Esophagus squamous epithelium (tissue), 5 donors: ENCODE measurements at places on chromosomes 5 and 9.

GRCh38 chr5:132662925-132663770 is 5.2 kb downstream of the IL13 start:
- DNase-seq = no peak

DNA sequence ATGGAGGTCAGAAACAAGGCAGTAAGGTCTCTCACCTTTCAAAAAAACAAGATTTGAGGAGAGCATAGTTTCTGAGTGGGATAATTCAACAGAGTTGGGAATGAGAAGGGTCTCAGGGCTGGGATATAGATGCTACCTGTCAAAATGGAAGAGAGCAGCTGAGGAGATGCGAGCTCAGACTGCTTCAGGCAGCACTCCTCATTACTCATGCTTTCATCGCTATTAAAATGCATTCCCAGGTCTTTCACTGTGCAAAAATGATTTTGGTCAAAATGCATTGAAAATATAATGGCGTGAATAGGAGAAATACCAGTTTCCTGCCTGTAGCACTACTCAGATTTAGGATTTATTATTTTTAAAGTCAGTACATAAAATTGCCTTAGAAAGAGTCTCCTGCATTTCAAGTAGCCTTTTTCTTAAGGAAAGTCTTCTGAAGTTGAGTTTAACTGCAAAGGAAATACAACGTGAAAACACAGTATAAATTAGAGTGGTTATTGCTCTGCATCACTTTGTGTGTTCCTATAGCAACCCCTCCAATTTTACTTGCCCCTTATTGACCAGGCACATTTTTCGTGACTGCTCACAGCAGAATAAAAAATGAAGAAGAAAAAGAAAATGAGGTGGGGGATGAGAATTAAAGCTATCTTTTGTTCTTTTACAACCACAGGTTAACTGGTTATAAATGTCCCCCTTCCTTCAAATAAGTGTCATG is 724.8 kb upstream of the SEMA6A start:
- DNase-seq = no peak

DNA sequence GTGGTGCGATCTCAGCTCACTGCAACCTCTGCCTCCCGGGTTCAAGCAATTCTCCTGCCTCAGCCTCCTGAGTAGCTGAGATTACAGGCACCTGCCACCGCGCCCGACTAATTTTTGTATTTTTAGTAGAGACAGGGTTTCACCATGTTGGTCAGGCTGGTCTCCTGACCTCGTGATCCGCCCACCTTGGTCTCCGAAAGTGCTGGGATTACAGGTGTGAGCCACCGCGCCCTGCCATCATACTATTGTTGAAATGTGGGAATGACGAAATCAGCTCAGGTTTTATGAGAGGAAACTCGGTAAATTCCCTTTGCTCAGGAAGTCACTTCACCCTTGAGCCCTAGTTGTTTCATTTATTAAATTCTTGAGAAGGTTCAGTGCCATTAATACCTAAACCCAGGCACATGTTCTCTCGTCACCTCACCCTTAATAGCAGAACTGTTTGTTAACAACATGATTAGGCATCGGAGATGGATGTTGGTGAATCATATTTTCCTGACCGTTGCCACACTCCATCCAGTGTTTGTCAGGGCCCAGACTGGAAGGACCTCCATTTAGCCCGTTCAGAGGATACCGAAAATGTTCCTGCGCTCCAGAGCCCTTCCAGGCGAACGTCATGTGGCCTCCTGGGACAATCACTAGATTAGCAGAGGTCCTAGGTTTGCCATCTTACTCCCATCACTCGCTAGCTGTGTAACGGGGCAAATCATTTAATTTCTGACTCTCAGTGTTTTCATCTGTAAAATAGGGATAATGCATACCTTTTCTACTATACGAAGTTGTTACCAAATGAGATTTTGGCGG is 20.0 kb upstream of the CREBRF start:
- no peak for DNase-seq

- peak; percentile 5 for DNase-seq
Observed at GRCh38 chr5:80141147-80141671, 106.1 kb downstream of the THBS4 start.

DNA sequence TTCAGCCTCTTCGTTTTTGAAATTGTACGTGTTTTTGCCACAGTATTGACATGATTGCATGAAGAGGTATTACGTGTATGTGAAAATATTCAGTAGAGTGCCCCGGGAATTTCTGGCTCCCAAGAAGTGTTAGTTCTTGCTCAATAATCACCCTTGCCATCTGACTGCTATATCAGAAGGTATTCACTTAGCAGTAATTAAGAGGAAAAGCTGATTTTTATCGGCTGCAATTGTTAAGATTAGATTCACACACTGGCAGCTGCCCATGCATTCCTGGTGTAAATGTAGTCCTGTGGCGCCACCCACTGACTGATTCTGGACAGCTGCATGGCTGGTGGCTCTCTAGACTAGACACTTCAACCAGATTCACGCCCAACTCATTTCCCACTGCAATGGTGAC is 440.1 kb upstream of the ADAMTS16 start:
- DNase-seq = no peak

- DNase-seq = no peak
Observed at GRCh38 chr9:11016081-11016480, 403.3 kb upstream of the PTPRD start.

DNA sequence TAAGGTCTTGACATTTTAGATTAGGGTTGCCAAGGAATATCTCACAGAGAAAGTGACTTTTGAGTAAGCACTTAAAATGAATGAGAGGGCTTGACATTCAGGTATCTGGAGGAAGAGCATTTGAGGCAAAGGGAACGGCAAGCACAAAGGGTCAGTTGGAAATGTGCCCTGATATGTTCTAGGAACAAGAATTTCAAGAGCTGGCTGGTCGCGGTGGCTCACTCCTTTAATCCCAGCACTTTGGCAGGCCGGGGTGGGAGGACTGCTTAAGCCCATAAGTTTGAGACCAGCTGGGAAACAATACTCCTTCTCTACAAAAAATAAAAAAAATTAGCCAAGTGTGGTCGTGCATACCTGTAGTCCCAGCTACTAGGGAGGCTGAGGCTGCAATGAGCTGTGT is 16.5 kb downstream of the KIAA1958 start:
- DNase-seq = no peak
